ENCODE measurements at places on chromosomes 2 and 18.

DNA sequence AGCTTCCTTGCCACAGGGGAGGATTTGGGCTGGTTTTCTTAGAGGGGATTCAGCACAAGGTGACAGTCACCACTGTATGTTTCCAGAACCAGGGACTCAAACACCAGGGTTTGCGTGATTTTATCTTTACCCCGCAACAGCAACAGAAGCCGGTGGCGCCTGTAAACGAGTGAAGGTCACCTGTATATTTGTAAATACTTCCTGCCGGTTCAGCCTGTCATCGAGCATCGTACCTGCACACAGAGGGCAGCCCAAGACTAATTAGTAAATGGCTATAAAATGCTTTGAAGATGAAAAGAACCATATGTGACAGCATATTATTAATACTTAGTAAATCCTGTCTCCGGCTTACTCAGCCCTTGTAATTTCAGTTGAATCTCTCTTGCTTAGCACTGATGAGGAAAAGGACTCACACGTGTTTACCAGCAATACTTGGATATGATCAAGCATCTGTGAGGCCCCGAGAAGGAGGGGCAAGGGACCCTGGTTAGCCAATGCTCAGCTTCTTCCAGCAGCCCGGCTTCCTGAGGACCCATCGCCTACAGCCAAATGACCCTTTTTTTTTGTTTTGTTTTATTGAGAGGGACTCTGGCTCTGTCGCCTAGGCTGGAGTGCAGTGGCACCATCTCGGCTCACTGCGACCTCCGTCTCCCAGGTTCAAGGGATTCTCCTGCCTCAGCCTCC, 51.3 kb upstream of the FOSL2 start:
- DNase-seq, result no peak

DNA sequence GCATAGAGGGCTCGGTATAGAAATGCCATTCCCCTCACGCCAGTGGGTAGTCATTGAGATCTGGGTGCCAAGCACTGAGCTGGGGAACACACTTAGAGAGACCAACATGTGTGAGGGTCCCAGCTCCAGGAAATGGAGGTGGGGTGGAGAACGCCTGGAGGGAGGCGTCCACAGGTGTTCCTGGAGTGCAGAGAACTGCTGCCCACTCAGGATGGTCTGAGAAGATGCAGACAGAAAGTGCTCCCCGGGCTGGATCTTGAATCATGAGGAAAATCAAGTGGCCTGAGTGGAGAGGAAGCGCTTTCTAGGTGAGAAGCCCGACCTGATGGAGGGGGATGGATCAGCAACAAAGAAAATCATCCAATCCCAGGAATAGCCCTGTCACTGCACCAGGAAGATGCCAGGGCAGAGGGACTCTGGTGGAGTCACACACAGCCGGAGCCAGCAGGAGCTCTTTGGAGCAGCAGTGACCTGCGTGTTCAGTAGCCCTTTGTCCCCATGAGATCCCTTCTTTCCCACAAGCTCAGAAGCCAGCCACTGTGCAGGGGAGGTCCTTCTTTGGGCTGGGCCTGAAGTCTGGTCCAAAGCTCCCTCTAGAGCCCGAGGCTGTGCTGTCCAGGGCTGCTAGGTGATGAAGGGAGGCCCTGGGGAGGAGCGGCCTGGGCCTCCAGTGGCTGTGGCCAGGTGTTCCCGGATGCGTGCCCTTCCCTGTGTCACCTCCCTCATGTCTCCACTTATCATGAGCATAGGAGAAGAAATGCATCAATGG, 112.3 kb downstream of the RNF144A start:
- no peak for DNase-seq

- DNase-seq, result no peak
Measured at GRCh38 chr18:42030586-42031182, 75.7 kb downstream of the PIK3C3 start.

DNA sequence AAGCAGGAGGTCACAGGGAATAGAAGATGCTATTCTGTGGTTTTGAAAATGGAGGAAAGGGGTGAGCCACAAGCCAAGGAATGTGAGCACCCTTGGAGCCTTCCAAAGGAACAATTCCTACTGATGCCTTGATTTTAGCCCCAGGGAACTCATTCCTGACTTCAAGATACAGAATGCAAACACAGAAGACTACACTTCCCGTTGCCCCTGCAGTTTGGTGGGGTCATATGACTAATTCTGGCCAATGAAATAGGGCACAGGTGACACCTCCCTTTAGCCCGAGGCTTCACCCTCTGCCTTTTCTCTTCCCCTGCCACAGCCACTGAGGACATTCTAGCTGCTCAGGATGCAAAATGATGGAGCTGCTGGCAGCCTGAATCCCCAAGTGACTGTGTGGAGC, 126.1 kb downstream of the INHBB start:
- no peak for DNase-seq

DNA sequence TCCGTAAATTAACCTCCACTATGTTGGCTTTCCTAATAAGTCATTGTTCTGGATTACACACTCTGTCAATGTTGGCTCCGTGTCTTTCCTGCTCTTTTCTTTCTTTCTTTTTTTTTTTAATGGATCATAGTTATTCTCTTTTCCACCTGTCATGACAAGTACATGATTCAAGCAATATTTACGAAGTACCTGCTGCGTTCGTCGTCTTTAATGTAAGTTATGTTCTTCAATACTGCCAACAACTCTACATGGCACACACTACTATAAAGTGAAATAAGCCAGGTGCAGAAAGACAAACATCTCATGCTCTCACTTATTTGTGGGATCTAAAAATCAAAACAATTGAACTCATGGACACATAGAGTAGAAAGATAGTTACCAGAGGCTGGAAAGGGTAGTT, 239.1 kb downstream of the SCG2 start:
- no peak for DNase-seq

- no peak for DNase-seq
Measured at GRCh38 chr18:49174478-49174877, 223.7 kb upstream of the SMAD7 start.

DNA sequence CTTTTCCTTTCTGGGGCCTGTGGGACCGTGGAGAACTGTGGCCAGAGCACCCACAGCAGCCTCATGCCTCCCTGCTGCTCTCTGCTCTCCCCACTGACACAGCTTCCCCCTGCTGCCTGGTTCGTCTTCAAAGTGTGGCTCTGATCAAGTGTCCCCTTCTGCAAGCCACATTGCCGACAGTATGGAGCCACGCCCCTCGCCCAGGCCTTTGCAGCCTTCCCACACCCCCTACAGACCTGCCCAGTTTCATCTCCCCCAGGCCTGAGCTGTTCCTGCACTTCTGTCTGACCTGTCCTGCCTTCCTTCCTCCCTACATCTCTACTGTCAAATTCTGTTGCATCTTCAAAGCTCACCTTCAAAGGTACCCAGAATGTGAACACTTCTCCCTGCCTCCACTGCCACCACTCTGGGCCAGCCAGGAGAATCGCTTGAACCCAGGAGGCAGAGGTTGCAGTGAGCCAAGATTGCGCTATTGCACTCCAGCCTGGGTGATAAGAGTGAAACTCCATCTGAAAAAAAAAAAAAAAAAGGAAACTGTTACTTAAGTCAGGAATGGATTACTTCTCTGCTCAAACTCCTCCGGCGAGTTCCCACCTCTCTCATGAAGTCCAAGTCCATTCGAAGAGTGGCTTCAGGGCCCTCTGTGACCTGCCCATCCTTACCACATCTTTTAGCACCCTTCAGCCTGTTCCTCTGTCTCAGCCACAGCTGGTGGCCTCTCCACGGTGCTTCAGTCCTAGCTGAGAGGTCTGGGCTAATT, 29.0 kb upstream of the CATIP start:
- no peak for DNase-seq

DNA sequence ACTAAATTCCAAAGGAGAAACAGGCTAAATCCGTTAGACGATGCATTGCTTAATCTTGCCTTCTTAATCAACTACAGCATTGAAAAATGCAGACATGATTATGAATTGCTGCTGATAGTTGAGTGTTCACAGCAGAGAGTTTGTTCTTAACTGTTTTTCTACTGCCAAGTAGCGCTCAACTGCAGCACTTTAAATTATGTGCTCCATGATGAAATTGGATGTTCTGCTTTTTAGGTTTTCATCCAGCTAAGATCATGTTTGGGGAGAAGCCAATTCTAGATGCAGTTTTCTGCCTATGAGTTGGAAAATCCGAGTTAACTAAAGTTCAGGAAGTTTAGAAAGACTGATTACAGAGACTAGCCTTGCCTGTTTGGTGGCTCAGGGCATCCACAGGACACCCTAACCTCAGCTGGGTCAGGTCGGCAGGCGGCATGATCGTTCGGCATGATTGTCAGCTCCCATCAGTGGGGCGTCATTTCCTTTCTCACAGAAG, 119.4 kb upstream of the PIEZO2 start:
- no peak for DNase-seq

DNA sequence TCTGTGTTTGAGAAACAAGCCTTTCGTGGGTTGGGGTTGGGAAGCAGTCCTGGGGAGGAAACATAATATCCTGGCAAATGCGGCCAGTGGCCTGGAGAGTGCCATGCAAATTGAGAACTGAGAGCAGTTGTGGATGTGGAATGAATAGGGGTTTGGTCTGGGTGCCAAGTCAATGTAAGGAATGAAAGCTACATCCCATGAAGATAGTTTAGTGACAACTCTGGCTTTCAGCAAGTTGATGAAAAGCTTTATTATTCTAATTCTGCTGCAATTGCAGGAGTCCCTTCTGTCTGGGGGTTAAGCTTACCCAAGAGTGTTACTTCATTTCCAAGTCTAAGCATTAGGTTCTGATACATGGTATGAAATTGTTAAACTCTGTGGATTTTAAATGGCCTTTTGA, 771.6 kb downstream of the DPP10 start:
- DNase-seq, result no peak

DNA sequence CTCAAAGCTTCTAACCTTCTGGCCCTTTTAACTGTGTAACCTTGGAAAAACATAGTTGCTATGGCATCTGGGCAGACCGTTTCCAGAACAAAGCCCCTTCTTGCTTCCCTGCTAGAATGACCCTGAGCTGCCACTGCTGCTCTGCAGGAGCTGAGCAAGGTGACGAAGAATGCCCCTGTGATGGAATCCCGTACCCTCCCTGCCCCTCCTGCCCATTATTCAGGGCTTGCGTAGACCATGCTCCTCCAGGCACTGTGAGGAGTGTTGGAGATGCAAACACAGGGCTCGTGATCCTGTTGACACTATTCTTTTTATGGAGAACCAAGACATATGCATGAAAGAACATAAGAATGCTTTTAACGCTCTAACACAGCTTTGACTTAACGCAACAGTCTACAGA, 191.1 kb downstream of the CDH2 start:
- no peak for DNase-seq

DNA sequence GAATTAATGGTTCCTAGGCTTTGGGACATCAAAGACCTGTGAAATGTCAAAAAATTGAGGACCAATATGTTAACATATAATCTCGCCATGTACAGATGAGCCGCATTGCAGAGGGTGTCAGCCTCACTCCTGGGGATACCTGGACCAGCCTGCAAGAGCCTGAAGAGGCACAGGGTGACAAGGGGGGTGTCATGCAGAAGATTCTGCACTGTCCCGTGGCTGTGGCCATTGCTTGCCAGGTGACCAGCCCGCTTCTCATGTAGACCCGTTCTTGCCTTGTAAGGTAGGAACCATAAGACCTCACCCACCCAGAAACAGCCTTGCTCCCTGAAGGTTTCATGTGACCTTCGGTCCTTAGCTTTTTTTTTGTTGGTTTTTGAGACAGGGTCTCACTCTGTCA, 37.5 kb downstream of the TMEM37 start:
- no peak for DNase-seq

Measured in stimulated activated CD8-positive, alpha-beta memory T cell treated with anti-CD3 and anti-CD28 coated beads, Interleukin-15, amount 100 ng/mL, for 1 hour (primary cell).